ENCODE measurements at places on chromosomes 3 and 15.

DNA sequence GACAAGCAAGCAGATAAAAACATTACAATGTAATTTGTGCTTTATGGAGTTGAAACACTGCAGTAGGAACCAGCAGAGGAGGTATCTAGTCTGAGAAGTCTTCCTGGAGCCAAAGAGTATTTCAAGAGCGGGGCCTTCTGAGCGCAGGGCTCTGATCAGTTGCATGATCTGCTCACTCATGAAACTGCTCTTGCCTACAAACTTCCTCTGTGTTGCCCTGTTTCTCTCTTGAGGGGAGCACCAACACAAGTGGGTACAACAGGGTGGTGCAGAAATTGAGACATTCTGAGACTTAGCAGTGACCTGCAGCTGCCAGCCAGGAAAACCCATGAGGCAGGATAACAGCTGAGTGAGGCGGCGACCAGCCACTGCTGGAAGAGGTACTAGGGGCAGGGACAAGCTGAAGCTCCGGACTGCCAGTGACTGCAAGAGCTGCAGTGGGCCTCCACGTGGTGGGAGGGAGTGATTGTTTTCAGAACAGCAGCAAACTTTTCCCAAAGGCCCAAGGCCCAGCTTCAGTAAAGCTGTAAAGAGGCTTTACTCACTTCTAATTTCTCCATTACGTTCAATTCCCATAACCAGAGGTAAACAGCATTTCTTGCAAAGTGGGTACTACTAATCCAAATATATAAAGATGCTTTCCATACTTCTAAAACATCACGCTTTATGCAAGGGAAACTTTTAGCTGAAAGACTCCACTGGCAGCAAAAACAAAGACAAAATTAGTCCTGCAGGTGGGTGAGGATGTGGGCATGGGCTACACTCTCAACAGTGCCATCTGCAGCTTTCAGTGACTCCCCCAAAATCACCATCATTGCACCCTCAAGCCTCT lies 69.0 kb upstream of the LPP start:
- DNase-seq, result no peak

- no peak for DNase-seq
These were observed 560.5 kb upstream of the ZNF717 start for GRCh38 chr3:76345878-76346277.

DNA sequence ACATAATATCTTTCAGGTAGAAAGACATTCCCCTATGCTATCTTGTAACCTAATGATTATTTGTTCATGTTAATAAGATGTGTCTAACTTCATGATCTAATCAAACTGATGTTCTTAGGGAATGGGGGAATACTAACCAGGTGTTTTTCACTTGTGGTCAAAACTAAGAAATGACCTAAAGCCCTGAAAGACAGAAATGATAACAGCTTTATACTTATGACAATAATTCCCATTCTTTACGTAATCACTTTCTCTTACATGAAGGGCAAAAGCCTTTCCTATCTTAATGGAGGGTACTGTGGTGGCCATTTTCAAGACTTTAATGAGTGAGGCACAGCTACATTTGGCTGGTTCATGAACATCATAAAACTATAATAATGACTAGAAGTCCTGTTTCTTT lies 33.9 kb upstream of the MEIS2 start:
- no peak for DNase-seq

GRCh38 chr3:3813013-3813412 lies 13.8 kb downstream of the LRRN1 start:
- DNase-seq, result no peak

DNA sequence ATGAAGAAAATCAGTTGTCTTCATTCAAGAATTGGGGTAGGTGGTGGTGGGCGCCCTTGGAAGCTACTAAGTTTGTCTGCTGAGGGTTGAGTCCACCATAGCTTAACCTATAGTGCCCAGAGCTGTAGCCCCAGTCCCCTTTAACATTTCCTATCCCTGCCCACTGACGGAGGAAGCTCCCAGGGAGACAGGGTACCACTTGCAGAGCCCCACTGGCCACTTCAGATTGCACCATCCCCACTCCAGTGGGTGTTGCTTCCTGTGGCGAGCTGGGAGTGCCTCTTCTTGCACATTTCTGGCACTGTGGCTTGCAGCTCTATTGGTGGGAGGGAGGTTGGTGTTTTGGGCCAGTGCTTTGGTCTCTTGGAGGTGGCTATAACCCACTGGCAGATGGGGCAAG lies 2.7 kb downstream of the PXYLP1 start:
- no peak for DNase-seq

- no peak for DNase-seq
These were observed 113.6 kb downstream of the LRTM1 start for GRCh38 chr3:54814224-54814623.

- no peak for DNase-seq
These were observed 131.6 kb downstream of the SV2B start for GRCh38 chr15:91231703-91232102.

- no peak for DNase-seq
These were observed 29.1 kb upstream of the SLC30A4 start for GRCh38 chr15:45551676-45552075.

DNA sequence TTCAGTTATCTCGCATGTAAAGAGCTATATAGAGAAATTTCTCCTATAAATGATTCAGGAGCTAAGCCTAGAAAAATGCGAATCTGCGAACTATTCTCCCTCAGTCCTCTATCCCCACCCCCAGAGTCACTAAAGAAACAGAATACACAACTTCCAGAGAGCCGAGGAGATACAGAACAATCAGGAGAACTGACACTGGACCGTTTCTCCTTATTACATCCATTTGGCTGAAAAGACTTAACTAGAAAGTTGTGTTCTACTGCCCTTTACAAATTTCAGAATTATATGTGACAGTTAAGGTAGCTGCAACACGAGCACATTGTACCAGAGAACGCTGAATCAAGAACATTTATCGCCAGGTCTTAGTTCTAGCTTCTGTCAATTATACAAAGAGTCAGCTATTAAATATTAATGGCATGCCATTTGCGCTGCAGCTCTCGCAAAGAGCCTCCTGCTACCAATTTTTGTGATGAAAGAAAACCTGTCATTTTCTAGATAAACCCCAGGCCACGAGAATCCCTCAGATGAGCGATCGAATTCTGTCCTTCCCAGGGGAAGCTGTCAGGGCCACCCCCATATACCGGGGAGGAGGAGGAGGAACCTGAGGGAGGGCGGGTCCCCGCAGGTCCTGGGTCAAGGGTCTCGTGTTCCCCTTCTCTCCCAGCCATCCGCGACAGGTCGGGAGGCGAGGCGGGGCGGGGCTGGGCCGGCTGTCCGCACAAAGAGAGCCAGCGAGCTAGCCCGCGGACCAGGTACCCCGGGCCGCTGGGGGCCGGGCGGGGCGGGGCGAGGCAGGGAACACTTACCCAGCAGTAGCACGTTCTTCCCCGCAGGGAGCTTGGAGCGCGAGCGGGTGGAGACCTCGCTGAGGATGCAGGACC lies 878 bp downstream of the DYNC1LI1 start:
- DNase-seq, result no peak

- DNase-seq, result no peak
These were observed 283.2 kb upstream of the STT3B start for GRCh38 chr3:31249545-31249944.

- DNase-seq, result no peak
These were observed 56.8 kb upstream of the NANOGP8 start for GRCh38 chr15:35141743-35142471.

DNA sequence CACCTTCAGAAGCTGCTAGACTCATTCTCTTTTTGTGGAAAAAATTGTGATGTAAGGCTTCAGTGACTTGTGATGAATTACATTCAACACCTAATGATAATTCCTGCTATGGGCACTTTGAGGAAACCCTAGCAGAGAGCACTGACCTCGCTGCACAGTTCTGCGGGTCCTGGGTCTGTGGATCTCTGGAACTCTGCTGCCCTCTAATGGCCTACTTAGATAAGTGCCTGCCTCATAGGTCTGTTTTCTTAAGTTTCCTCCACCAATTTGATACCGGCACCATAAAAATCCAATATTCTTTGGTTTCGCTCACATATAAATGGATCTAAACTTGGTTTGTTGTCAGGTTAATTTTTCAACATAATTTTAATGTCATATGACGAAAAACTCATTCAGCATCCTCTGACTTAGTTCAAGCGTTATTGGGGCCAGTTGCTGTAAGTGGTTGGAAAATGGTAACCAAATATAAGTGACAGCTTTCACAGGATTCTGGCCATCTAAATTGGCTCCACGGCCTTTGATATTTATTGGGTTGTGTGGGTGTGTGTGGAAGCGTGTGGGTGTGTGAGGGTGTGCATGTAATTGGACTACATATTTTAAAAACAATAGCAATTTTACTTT lies 10.4 kb downstream of the SLITRK3 start:
- DNase-seq, result no peak

DNA sequence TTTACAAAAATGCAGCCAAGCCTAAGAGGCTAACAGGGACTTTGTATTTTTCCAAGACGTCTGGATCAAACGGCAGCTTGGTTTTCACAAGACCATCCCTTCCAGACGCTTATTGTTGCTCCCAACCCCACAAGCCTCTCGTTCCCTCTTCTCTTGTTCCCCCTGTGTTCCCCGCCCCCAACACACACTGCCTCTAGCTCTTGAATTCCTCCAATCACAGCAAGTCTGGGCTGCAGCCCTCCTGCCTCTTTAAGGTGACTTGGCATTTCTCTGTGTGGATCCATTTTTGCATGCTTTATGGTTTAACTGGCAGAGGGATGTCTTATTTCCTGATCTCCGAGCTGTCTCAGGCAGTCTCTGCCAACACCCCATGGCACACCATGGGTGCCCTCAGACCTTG lies 182.2 kb downstream of the ABHD5 start:
- no peak for DNase-seq

DNA sequence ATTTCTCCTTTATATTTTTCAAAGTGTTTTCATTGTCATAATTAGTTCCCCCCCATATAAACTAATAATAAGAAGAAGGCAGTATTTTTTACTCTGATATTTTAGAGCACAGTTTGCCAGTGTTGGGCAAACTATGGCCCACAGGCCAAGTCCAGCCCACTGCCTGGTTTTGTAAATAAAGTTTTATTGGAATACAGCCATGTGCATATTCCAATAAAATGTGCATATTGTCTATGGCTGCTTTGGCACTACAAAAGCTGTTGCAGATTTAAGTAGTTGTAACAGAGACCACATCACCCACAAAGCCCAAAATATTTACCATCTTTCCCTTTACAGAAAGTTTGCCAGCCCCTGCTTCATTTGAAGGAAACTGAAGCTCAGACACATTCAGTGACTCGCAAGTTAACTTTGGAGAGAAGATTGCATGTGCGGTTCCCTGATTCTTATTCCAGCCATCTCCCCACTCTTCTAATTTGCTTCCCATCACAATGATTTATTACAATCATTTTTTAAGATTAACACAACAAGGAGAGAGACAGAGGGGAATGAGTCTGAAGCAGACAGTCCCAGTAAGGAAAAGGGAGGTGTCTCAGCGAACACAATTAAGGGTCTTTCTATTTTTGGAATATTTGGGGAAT lies 48.9 kb downstream of the RFTN1 start:
- no peak for DNase-seq

- DNase-seq, result no peak
These were observed 140.7 kb downstream of the BCHE start for GRCh38 chr3:165696496-165696895.

DNA sequence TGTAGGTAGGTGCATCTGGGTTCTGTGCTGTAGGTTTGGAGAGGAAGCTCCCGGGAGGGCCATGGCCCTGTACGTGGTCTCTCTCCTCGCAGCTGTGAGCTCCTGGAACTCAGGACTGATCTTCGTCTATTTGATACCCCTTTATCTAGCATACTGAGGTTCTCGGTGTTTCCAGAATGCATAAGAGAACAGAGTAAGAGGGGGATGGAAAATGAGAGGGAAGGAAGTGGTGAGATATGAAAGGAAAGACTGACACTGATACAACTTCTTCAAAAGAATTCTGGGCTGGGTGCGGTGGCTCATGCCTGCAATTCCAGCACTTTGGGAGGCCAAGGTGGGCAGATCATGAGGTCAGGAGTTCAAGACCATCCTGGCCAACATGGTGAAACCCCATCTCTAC lies 90.7 kb downstream of the CHRD start:
- no peak for DNase-seq

DNA sequence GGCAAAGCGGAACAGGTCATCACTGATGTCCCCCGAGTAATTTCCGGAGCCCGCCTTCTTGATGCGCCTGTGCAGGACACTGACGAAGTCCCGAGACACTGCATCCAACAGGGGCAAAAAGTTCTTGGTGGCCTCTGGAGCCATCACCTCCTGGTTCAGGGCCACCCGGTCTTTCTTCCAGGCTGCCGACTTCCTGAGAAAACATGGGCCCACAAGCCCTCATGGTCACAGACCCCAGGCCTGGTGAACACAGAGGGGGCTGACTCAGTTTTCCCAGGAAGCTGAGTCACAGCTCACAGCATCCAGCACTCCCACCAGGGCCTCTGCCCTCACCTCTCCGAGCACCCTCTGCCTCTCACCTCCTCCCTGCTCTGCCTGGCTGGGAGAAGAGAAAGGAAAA lies 22.4 kb downstream of the CYP11A1 start:
- DNase-seq, result no peak

DNA sequence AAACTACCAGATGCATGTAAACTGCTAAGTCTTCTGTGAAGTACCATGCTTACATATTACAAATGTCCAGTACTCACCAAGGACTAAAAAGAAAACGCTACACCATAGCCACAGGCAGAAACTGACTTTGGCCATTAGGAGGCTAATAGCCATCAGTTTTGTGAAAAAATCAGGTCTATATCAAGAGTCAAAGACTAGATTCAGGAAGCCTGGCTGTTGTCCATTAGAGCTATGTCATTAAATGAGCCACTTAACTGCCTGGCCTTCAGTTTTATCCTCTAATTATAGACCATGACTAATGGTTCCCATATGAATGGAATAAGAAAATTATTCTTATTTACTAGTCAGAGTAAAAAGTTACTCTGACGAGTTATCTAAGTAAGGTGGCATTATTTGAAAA lies 144.1 kb downstream of the VPS13C start:
- no peak for DNase-seq

- no peak for DNase-seq
These were observed 145.5 kb downstream of the SQOR start for GRCh38 chr15:45780352-45780751.

DNA sequence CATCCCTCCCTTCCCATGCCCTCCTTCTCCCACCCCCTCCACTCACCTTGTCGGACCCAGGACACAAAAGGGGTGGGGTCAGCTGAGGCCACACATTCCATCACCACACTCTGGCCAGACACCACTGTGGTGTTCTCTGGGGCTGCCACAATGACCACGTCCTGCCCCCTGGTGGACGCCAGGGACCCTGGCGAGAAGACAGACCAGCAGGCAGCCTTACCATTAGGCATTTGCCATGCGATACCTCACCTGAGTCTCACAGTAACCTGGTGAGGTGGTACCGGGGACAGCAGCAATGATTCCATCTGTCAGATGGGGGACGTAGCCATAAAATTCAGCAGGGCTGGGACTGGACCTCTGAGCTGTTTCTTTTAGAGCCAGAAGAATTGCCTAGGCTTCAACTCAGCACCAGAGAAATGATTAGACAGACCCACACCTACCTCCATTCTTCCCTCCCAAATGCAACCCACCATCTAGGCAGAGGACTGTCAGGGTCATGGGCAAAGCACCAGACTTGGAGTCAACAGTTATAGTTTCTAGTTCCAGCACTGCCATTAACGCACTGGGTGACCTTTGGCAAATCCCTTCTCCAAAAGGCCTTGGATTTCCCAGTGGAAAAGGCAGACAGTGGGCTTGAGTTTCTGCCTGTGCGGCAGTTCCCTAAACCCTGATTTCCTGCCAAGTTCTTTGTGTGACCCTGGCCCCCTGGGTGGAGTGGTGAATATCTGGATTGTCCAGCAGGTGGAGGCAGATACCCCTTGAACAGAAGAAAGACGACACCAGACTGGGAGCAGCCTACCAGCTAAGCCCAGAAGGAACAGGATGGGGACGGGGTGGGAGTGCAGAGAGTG lies 21.8 kb downstream of the IGDCC4 start:
- DNase-seq, result no peak
